Iris pigment epithelial cell (primary cell): ENCODE measurements at places on chromosomes 4 and X.

DNA sequence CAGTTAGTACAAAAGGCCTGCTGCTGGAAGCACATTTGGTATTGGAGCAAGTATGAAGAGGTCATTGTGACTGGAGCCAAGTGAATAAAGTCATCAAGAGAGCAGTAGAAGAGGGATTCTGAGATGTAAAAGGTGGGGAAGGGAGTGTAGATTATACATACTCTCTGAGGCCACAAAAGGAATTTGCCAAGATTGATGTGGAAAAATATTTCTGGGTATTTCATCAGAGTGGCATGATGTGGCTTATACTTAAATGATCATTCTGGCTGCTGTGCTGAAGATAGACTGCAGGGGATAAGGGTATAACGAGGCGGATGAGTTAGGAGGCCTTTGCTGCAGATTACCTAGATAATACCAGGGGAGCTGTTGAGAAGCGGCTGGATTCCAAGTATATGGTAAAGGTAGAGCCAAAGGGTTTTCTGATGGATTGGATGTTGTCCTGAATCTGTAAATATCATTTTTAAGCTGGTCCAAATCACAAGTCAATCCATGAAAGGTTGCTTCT is 231.8 kb upstream of the AGA start:
- no peak for DNase-seq

GRCh38 chrX:150438165-150438564 is 75.0 kb downstream of the MAMLD1 start:
- peak; percentile 46 for DNase-seq

GRCh38 chrX:19776753-19777152 is 110.6 kb downstream of the SH3KBP1 start:
- no peak for DNase-seq

DNA sequence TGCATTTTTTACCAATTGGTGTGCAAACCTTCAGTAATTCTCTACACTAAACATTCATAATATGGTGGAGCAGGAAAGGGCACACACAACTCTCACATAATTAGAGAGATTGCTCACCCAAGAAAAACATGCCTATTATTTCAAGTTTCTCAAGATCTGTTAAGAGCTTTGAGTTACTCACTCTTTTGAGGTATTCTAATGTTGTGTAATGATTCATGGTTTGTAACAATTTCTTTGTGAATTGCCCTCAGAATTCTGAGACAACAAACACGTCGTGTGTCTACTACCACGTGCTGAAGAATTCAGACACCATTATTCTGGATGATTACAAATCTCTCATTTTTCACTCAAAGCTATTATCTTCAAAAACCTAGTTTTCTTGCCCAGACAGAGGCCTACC is 82.8 kb downstream of the PDGFC start:
- peak; percentile 93 for DNase-seq

DNA sequence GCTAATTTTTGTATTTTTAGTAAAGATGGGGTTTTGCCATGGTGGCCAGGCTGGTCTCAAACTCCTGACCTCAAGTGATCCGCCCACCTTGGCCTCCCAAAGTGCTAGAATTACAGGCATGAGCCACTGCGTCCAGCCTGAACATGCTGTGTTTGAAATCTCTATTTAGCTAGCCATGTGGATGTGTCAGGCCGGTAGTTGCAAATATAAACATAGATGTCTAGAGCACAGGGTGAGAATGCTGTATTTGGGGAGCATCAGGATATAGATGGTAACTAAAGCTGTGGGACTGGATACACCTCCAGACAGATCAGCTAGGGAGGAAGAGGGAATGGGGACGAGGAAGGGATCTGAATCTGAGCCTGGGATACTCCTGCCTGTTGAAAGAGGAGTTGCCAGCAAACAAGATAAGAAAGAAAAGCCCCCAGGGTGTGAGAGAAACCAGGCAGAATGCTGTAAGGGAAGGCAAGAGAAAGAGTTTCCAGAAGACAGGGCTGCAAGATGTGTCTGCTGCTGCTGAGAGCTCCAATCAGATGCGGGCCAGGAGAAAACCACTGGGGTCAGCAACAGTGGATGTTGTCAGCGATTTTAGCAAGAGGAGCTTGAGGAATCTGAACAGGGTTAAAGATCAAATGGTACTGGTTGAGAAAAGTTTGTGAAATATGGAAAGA is 177.4 kb downstream of the PALLD start:
- peak; percentile 91 for DNase-seq

DNA sequence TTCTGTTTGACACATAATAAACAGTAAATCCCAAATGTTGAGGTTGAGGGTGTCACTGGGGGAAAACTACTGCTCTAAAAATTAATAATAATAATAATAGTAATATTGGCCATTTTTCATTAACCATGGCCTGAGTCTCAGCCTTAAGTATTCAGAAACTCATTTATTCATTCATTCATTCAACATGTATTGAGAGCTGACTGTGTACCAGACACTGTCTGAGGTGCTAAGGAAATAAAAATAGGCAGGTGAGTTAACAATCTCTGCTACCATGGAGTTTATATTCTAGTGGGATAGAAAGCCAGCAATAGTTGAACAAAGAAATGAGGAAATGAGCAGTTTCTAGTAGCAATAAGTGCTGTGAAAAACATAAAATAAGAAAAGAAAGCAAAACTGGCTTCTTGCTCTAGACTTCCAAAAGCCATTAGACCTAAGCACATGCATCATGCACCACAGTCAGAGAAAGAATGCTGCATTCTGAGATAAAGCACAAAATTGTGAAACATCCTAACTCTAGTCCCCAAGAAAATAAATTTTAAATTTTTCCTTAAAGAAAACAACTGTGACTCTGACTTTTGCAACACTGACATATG is 278.7 kb downstream of the RCHY1 start:
- peak; percentile 5 for DNase-seq
